ENCODE measurements at places on chromosomes 11 and 22.

GRCh38 chr11:23797624-23798419 is 699.0 kb upstream of the LUZP2 start:
- no peak for DNase-seq

- DNase-seq, result no peak
These were observed 475.1 kb upstream of the LARGE1 start for GRCh38 chr22:34395370-34395769.

DNA sequence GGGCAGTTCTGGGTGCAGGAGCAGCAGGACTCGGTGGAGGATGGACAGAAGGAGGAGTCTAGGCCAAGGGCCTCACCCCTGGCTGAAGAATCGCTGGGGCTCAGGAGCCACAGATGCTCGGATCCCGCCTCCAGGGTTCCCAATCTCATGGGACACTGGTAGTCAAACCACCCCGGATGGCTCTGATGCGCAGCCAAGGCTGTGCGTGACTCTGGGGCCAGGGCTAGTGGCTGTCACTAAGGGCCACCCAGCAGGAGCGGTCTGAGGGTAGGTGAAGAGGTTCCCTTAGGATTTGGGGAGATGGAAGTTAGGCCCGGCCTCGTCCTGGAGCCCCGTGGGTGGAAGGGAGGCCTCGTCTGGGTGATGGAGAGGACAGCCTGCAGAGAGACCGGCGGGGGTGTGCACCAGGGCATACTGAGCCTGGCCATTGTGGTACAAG is 300.6 kb downstream of the TBC1D22A start:
- DNase-seq, result no peak

GRCh38 chr11:567629-568292 is 7.0 kb downstream of the RASSF7 start:
- DNase-seq, result no peak

All from stimulated activated CD4-positive, alpha-beta T cell treated with anti-CD3 and anti-CD28 coated beads, Interleukin-15, amount 100 ng/mL, for 1 hour (primary cell).